ENCODE measurements at places on chromosomes 16 and 17. TPM values are rescaled to one million over a fixed set of nuclear protein-coding genes. Genes with fewer than 3 reads are reported as not detected.
A peak's percentile ranks its signal among the peaks of the same experiment; 100 is the strongest.

The CCL5 gene
- not detected for total RNA-seq

DNA sequence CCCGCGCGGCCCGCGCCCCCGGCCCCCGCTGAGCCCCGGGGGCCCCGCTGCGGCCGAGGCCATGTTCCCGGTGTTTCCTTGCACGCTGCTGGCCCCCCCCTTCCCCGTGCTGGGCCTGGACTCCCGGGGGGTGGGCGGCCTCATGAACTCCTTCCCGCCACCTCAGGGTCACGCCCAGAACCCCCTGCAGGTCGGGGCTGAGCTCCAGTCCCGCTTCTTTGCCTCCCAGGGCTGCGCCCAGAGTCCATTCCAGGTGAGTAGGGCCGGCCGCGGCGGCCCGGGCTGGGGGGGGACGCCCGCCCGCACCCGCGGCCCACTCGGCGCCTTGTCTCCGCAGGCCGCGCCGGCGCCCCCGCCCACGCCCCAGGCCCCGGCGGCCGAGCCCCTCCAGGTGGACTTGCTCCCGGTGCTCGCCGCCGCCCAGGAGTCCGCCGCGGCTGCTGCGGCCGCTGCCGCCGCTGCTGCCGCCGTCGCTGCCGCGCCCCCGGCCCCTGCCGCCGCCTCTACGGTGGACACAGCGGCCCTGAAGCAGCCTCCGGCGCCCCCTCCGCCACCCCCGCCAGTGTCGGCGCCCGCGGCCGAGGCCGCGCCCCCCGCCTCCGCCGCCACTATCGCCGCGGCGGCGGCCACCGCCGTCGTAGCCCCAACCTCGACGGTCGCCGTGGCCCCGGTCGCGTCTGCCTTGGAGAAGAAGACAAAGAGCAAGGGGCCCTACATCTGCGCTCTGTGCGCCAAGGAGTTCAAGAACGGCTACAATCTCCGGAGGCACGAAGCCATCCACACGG is 504 bp downstream of the MAZ start:
- H3K27me3 ChIP-seq, result no peaks in the 10 kb centered on the region
- H3K27ac ChIP-seq, result peak overlapping the region; percentile 67
- H3K36me3 ChIP-seq, result peaks cover 46% of the 10 kb centered on the region
- H3K4me3 ChIP-seq, result peak overlapping the region; percentile 85
- H3K4me1 ChIP-seq, result peaks cover 30% of the 10 kb centered on the region

DNA sequence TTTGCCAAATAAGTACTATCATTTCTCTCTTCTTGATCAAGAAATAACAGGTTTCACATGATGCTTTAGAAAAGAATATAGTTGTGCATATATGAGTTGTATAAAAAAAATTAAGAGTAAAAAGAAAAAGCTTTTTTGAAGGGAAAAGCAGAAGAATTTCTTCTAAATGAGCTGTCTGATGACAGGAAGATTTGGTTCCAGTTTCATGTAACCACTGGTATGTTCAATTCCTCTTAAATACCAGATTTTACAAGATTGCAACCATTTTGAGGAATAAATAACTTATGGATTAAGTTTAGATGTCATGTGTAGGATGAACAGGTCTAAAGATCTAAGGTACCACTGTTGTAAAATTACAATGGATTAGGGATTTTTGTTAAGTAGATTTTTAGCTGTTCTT is 45.0 kb downstream of the VMP1 start:
- no peaks in the 10 kb centered on the region for H3K36me3 ChIP-seq
- no peak overlapping the region for H3K4me3 ChIP-seq
- no peaks in the 10 kb centered on the region for H3K4me1 ChIP-seq
- no peak overlapping the region for H3K27ac ChIP-seq
- H3K27me3 ChIP-seq, result no peaks in the 10 kb centered on the region

DNA sequence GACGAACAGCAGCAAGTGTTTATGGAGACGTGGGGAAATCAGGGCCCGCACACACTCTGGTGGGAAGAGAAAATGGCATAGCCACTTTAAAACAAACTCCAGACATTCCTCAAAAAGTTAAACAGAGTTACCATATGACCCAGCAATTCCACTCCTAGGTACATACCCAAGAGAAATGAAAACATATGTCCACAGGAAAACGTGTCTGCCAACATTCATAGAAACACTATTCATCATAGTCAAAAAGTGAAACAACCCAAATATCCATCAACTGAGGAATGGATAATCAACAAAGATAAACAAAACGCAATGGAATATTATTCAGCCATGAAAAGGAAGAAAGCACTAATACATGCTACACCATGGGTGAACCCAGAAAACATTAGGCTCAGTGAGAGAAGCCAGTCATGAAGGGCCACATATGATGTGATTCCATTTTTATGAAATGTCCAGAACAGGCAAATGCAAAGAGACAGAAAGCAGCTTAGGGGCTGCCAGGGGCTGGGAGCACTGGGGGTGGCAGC is 32.8 kb downstream of the ADCY9 start:
- no peak overlapping the region for H3K4me3 ChIP-seq
- H3K4me1 ChIP-seq, result peaks cover 3% of the 10 kb centered on the region
- H3K36me3 ChIP-seq, result no peaks in the 10 kb centered on the region
- no peak for DNase-seq

GRCh38 chr16:27526180-27526579 is 23.5 kb downstream of the GTF3C1 start:
- no peak overlapping the region for H3K27ac ChIP-seq
- H3K4me1 ChIP-seq, result no peaks in the 10 kb centered on the region
- H3K36me3 ChIP-seq, result peaks cover 47% of the 10 kb centered on the region
- no peak overlapping the region for H3K4me3 ChIP-seq

GRCh38 chr17:79115487-79115886 is 40.9 kb downstream of the ENGASE start:
- no peak for DNase-seq
- H3K4me1 ChIP-seq, result peaks cover 3% of the 10 kb centered on the region
- H3K27ac ChIP-seq, result no peak overlapping the region
- no peaks in the 10 kb centered on the region for H3K27me3 ChIP-seq

GRCh38 chr17:45908460-45908859 is 14.1 kb downstream of the MAPT start:
- H3K27me3 ChIP-seq, result no peaks in the 10 kb centered on the region
- peaks cover 4% of the 10 kb centered on the region for H3K4me1 ChIP-seq
- H3K36me3 ChIP-seq, result no peaks in the 10 kb centered on the region

DNA sequence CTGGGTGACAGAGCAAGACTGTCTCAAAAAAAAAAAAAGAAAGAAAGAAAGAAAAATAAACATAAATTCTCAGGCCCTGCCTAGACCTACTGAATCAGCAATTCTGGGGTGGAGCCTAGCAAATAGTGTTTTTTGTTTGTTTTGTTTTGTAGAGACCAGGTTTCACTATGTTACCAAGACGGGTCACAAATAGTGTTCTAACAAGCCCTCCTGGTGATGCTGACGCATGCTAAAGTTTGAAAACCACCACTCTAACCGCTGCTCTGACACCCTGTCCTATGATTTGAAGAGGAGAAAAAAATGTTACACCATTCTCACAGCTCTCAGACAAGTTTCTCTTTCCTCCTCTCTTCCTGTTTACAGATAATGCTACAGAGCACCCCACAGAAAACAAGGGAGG is 1.5 kb downstream of the MRPL10 start:
- H3K4me3 ChIP-seq, result no peak overlapping the region
- H3K27ac ChIP-seq, result no peak overlapping the region
- DNase-seq, result no peak
- peaks cover 29% of the 10 kb centered on the region for H3K36me3 ChIP-seq
- H3K27me3 ChIP-seq, result no peaks in the 10 kb centered on the region
- peaks cover 6% of the 10 kb centered on the region for H3K4me1 ChIP-seq
